ENCODE measurements at places on chromosomes 1 and 21.

DNA sequence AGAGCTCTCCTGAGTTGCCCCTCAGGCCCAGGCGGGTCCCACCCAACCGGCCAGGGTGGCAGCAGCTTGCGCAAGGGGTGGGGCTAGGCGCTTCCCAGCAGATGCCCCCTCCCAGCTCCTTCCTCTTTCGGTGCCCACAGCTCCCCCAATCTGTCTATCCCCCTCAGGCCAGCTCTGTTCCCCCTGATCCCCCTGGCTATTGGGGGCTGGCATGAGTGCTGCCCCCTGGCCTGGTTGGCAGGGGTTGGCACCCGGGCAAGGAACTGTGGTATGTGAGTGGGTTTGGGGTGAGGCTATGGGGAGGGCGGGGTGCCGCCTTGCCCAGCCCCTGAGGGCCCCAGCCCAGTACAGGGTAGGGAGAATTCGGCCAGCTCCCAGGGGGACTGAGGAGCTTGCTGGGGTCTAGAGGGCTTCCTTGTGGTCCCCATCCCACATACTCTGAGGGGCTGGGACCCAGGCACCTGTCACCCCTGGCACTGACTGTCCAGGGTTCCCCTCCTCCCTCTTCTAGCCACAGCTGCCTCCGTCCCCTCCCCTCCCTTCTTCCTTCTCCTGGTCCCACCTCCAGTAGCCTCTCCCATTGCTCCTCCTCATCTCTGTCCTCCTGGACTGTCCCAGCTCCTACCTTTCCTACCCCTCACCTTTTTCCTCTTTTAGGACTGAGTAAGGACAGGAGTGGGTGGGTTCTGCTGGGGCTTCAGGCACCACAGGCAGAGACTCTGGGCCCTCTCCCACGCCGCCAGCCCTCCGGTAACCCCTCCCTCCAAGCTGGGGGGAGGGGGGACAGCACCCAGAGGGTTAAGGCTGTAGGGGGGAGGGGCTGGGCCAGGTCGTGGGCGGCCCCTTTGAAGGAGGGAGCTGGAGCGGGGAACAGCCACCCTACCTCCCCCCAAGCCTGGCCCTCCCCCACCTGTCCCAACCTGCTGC is 5.7 kb downstream of the ZBTB7B start:
- no peak for DNase-seq

- no peak for DNase-seq
Observed at GRCh38 chr1:30484668-30485067, 238.7 kb downstream of the MATN1 start.

DNA sequence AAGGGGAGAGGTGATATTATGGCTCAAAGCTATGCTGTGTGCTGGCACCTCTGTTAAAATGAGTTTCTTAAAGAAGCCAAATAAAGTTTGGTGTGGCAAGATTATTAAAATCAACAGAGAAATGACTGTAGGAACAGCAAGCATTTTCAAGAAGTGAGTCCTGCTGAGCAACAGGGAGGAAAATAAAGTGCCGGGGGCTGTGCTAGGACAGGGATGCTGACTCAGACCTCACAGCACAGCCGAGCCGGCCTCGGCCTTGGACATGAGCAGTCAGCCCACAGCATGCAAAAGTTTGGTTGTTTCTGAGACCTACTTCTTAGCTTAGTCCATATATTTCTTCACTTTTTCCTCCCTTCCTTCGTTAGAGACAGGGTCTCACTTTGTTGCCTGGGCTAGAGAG is 19.2 kb downstream of the CNIH3 start:
- no peak for DNase-seq

DNA sequence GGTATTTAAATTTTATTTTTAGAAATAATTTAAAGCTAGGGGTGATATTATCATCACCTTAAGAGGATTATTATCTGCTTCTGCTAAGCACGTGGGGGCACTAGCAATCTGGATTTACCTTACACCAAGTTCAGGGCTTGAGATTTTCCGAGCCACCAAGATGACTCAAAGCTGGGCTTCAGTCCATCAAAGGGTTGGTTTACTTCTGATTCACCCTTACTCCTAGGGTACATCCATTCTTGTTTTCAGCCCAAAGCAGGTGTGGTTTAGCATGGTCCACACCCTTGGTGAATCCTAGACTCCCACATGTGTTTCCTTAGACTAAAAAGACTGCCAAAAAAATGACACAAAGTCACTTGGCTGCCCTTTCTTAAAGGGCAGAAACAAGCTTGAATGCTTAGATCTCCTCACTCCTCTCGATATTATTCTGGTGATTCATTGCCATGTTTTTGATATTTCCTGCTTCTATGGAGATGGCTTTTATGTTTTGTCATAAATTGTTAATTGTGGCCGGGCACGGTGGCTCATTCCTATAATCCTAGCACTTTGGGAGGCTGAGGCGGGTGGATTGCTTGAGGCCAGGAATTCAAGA is 9.8 kb upstream of the PRSS38 start:
- DNase-seq, result no peak

DNA sequence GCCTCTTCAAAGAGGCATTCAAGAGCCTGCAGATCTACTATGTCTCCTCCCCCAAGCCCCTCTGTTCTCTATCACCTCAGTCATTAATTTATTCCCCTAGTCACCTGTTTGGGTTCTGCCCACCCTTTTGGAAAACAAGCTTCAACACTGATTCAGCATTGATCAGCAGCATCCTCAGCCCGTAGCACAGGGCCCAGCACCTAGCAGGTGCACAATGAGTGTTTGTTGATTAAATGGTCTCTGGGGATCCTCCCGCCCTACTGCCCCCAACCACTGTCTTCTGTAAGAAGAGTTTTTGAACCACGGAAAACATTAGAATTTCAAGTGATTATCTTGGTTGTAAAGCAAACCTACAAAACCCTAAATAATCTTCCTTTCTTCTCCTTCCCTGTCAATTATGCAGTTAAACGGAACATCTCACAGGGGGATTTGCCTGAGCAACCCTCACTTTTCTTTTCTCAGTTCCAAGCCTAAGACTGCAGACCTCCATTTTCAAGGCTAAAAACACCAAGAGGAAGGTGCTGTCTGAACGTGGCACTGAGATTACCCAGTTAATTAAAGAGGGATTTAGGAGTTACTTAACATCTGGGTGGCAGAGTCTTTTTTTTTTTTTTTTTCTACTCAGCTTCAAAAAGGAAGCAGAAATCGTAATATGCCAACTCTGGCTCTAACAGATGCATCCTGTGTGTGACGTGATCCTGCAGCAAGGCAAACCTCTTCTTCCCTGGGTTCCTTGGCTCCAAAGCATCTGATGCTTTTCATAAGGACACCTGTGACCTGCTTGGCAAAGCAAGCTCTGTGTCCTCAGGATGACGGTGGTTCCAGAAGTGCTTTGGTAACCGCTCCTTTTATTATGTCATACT is 163.0 kb downstream of the KAZN start:
- DNase-seq, result no peak

Measured in GM12891 (cell line).